ENCODE measurements at places on chromosomes 2 and 18. TPM values are rescaled to one million over a fixed set of nuclear protein-coding genes. Genes with fewer than 3 reads are reported as not detected.

- H3K27ac ChIP-seq = no peak overlapping the region
- H3K36me3 ChIP-seq = no peaks in the 10 kb centered on the region
Observed at GRCh38 chr2:184463102-184463865, 135.0 kb upstream of the ZNF804A start.

The ADD2 gene
- 0.20 TPM for total RNA-seq

GRCh38 chr2:209977386-209978239 lies 24.8 kb upstream of the RPE start:
- H3K27me3 ChIP-seq = no peaks in the 10 kb centered on the region
- no peak overlapping the region for H3K27ac ChIP-seq
- no peaks in the 10 kb centered on the region for H3K36me3 ChIP-seq
- no peaks in the 10 kb centered on the region for H3K4me1 ChIP-seq
- no peak for DNase-seq

The SALL3 gene
- not detected for total RNA-seq

The BOLL gene
- 8.1 TPM for total RNA-seq

The LIMS3 gene
- 23.0 TPM for total RNA-seq
